ENCODE measurements at places on chromosomes 11 and 22.

DNA sequence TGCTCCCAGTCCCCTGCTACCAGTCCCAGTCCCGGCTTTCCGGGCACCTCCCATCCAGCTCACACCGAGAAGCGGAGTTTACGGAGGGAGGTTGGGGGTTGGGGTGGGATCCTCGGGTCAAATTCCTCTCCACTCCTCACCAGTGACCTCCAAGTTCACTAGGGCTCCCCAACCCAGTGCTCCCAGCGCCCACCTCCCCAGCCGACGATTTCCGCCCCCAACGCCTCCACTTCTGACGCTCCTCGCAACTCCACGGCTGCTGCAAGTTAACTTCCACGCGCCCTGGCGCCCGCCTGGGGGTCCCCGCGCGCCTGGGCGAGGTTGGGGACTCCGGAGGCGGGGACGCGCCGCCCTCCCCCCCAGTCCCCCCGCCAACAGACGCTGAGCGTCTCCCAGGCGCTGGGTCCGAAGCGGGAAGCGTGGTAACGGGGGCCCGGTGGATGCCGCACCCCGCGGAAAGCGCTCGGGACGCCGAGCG is 526 bp downstream of the TPST2 start:
- no peak for DNase-seq

GRCh38 chr11:75330291-75330690 is 21.2 kb downstream of the ARRB1 start:
- DNase-seq: no peak

DNA sequence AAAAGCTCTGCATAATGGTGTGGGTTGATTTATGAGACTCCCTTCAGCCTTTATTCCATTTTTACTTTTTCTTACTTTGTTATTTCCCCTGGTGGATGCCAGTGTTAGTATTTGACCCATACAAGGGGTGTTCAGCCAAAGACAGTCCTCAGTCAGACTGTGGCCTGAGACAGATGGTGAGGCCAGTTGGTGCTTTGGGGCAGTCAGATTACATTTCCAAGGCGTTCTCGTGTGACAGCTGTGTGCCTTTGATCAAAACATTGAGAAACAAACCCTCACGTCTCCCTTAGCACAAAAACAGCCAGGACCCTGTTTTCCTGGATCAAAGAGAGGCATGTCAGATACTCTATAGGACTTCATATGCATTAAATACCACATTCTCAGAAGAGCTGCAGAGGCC is 31.3 kb upstream of the SLN start:
- DNase-seq: no peak

- no peak for DNase-seq
Measured at GRCh38 chr11:11807811-11808782, 33.7 kb upstream of the USP47 start.

- DNase-seq: no peak
Measured at GRCh38 chr11:20289732-20290131, 73.8 kb upstream of the HTATIP2 start.

- no peak for DNase-seq
Measured at GRCh38 chr11:9765320-9766101, 101.6 kb downstream of the SWAP70 start.

GRCh38 chr11:10891151-10891720 is 33.4 kb upstream of the ZBED5 start:
- DNase-seq: no peak

- no peak for DNase-seq
Measured at GRCh38 chr22:39530692-39531331, 1.7 kb downstream of the RPS19BP1 start.

DNA sequence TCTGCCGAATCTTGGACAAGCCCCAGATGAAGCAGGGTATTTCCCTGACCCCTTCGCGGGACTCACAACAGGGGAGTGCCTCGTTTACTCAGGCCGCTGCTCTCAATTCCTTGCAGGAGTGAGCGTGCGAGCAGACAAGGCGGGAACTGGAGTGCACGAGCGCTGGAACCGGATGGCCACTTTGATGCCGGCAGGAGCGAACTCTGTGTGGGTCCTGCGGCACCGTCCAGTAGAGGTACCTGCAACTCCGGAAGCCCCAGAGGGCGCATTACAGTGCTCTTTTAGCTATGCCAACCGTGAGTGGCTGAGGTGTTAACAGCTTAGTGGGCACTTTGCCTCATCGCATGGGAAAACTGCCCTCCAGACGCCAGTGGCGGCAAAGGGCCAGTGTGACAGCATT is 182.3 kb upstream of the ANO3 start:
- no peak for DNase-seq

- DNase-seq: no peak
Measured at GRCh38 chr11:124807660-124808270, 7.6 kb upstream of the MSANTD2 start.

GRCh38 chr11:93646399-93646798 is 15.1 kb upstream of the CEP295 start:
- DNase-seq: no peak

GRCh38 chr11:10208131-10208575 is 85.9 kb downstream of the SBF2 start:
- DNase-seq: no peak

- DNase-seq: no peak
Measured at GRCh38 chr11:129999407-129999806, 3.2 kb downstream of the PRDM10 start.

- no peak for DNase-seq
Measured at GRCh38 chr11:66337103-66337899, 1.1 kb upstream of the RIN1 start.

DNA sequence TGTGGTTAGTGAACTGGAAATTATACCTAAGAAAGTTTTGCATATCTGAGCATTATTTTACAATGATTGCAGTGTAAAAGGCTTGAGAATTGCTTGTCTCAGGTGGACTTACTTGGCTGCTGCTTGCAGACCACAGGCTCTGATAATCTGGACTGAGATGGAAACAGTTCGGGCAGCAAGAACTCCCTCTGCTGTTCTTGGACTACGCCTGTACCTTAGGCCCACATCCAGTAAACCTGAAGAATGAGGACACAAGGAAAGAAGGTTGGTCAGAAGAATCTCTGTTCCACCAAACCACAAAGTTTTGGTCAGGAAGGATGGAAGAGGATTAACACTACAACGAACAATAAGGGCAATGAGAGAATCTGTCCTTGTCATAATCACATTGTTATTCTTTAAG is 80.1 kb downstream of the C2CD3 start:
- DNase-seq: no peak
